ENCODE measurements at places on chromosomes 12 and 14. TPM values are rescaled to one million over a fixed set of nuclear protein-coding genes. Genes with fewer than 3 reads are reported as not detected.

GRCh38 chr14:66509874-66510273, 1.9 kb downstream of the GPHN start:
- peak; percentile 9 for DNase-seq

The TDRD9 gene
- total RNA-seq: 0.75 TPM

The EML1 gene
- total RNA-seq: not detected

The ABHD12B gene
- total RNA-seq: not detected
